Left cardiac atrium (tissue), 4 donors: ENCODE measurements at places on chromosomes 12 and 14. TPM values are rescaled to one million over a fixed set of nuclear protein-coding genes. Genes with fewer than 3 reads are reported as not detected.

GRCh38 chr12:92927055-92927435 is 2.0 kb downstream of the EEA1 start:
- no peak for DNase-seq

GRCh38 chr12:34219046-34219770 is 196.9 kb downstream of the ALG10 start:
- no peak for DNase-seq

- DNase-seq, result no peak
Observed at GRCh38 chr12:47744005-47744651, 14.6 kb downstream of the RAPGEF3 start.

Gene NPAS3
- 2.4 TPM for total RNA-seq

DNA sequence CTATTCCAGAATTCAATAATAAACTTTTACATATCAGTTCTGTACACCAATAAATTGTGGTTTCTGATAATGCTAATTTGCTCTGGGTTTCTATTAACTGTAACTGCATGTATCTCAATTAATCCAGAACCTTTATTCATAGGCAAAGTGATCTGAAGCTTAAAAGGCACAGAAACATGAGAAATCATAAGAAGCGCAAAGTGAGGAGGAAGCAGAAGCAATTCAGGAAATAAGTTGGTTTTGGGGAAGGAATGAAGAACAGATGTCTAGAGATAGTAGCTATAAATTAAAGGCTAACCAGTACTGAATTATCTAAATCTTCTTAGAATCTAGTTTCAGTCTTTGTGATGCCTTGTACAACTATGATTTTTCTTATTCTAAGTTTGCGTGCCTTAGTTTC is 24.6 kb downstream of the KERA start:
- no peak for DNase-seq

DNA sequence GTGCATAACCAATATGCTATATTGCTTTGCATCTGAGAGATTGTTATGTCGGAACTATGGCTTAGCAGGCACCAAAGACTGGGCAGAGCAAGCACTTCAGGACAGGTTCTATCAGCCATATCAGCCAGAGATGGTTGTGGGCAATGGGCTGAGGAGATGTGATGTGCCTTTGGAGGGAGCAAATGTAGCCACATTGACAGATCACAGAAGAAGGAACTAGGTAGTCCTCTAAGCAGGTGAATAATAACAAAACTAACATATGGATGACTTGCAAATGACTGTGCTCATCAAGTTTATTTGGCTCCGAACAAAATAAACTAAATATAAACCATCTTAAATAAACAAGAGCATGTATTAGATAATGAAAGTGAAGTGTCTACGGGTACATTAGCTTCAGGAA is 291.7 kb downstream of the RMST start:
- no peak for DNase-seq

DNA sequence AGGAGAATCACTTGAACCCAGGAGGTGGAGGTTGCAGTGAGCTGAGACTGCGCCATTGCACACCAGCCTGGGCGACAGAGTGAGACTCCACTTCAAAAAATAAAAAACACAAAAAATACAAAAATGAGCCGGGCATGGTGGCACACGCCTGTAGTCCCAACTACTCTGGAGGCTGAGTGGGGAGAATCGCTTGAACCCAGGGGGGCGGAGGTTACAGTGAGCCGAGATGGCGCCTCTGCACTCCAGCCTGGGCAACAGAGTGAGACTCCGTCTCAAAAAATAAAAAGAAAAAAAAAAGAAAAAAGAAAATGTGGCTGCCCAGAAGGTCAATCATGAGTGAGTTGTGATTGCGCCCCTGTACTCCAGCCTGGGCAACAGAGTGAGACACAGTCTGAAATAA is 9.2 kb downstream of the DNAJC22 start:
- DNase-seq, result no peak

GRCh38 chr12:1117371-1117770 is 126.3 kb downstream of the ERC1 start:
- no peak for DNase-seq

Gene LACRT
- total RNA-seq, result not detected

- DNase-seq, result no peak
Observed at GRCh38 chr12:25584596-25584995, 31.5 kb upstream of the LMNTD1 start.

DNA sequence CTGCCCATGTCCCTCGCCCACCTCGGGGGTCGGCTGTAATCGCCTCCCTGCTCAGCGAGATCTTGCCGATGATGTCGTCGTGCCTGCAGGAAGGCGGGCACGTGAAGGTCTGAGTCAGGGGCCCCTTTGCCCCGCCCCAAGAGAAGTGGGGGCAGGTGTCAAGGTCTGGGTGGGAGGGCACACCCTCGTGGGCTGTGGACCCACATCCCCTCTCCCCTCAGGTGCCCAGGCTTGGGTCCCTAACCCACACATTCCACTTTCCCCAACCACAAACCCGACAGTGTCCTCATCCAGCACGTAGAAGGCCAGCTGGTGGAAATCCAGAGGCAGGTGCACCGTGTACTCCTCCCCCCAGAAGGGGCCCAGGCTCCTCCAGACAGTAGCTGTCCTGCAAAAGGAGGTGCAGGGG is 7.8 kb downstream of the RASAL1 start:
- no peak for DNase-seq

DNA sequence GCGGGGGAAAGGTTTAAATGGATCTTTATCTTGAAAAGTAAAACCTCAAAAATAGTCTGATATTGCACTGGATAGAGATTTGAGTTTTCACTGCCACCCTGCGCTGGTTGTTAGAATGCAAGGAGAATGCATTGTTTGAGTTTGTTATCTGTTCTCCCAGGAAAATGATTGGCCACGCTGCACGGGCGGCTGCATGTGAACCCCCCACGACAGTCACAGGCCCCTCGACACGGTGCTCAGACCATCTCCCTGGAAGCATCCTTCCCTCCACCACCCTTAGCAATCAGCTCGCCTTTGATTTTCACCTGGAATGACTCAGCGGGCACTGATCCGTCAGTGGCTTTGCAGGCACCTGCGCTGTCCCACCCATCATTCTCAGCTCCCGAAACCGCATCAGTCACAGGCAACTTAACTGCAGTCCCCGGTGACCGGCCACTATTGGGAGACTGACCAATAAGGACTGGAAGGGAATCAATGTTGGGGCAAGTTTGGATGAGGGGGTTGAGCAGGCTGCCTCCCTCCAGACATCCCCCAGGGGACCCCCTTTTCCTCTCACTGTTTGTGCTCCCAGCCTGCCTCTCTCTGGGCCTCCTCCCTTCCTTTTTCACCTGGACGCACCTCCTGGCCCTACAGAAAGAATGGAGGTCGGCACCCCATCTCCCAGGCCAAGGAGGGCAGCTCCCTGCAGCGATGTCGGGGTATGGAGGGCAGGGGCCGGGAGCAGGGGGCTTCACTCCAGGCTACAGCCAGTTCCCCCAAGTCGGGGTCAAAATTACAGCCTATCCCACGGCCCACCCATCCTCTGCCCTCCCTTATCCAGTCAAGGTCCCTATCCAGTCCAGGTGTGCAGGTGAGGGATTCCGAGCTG is 28.5 kb upstream of the C14orf180 start:
- peak; percentile 5 for DNase-seq

Gene SLC7A8
- 16.2 TPM for total RNA-seq
